ENCODE measurements at places on chromosomes 6 and 20.
A peak's percentile ranks its signal among the peaks of the same experiment; 100 is the strongest.

DNA sequence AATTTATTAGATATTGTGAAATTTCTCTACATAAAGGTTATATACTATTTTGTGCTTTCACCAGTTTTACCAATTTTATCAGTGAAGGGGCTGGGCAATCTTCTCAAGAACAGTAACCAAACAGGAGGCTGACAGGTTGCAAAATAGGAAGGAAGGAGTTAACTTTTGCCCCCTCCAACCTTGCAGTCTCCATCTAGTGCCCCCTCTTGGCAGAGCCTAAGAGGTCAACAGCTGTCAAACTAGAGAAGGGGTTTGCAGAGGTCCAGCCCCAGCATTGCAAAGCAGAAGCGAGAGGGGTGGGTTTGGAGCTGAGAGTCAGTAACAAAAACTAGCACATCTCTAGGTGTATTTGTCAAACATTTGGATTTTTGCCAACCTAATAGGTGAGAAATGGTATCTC, 391.0 kb downstream of the CDC5L start:
- no peak for DNase-seq

GRCh38 chr6:35736253-35736894, 458 bp upstream of the ARMC12 start:
- DNase-seq, result peak; percentile 71

DNA sequence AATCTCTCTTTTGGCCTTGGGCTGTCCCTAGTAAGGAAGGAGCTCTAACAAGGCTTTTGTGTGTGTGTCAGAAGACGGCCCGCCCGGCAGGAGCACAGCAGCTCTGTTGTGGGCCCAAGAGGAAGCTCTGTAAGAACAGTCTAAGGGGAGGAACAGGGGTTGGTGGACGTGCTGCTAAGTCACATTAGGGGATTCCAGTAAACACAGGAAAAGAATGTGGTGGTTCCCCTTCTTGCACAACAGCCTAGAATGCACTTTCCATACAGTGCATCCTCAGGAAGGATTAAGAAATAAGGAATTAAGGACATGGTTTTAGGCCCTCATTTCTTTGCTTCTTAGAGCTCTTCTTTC, 114.5 kb downstream of the RNF144B start:
- DNase-seq, result no peak

GRCh38 chr6:96276305-96276704, 245.3 kb upstream of the UFL1 start:
- DNase-seq, result no peak

GRCh38 chr6:14121936-14122344, 4.4 kb downstream of the CD83 start:
- DNase-seq, result no peak

DNA sequence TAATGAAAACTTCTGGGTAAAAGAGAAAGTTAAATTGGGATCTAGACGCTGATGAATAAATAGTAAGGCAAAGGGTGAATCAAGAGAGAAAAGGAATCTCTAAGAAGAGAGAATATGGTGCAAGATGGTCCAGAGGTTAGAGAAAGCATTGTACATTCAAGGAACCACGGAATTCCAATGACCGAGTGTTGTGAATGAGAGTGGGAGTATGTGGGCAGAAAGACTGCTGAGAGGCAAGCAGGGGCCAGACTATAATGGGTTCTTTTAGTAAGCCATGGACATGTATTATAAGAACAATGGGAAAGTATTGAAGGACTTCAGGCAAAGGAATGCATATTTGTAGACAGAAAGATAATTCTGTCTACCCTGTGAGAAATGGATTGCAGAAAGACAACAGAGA, 45.2 kb downstream of the SPTLC3 start:
- no peak for DNase-seq

DNA sequence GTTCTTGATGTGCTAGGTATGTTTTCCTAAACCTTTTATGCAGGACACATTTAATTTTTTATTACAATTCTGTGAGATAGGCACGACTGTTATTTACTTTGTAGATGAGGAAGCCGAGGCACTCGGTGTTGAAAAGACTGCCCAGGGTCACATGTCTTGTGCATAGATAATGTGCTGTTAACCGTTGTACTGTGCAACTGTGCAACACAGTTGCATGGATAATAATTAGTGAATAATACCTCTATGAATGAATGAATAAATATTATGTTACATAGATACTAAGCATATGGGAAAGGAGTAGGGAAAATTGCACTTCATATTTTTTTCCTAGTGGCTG, 60.3 kb upstream of the DEK start:
- DNase-seq, result no peak

DNA sequence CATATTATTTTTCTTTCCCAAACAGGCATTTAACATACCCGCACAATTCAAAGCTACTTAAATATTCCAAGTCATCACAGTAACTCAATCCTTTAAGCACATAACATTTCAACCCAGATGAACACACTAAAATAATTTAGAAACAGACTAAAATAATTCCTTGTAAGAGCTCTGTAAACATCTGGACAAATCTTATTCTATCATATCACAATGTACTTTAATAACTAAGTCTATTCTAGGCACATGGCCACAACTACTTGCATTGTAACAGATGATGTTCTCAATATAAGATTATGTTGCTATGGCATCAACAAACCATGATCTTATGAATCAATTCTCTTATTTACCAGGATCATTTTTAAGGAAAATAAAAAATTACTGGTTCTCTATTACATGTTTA, 123.2 kb upstream of the THEMIS start:
- no peak for DNase-seq

DNA sequence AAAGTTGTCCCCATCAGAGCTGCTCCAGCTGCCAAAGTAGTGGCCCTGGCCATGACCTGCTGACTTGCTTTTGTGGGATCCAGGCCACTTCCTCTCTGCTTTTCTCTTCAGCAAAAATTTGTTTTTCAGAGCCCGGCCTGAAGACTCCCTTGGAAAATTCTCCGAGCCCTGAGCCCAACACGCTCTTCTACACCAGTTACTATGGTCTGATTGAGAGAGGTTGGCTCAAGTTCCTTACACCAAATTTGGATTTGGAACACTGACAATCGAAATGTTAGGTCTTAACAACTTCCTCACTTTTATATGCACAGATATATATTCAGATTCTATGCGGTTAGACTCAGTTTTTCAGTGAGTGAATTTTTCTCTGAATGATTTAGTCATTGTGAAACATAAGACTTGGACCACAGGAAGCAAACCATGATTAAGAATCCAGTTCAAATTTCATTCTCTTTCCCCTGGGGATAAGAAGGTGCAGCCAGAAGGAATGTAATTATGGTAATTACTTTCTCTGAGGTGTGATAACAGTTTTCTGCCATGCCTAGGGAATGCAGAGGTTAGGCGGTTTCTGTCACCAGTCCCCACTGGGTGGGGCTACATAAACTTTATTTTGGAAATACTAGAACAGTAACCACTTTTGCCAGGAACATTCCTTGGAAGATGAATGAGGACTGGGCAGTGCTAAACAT, 365.2 kb downstream of the SYNE1 start:
- DNase-seq, result peak; percentile 64

GRCh38 chr6:87702589-87702945, 534 bp upstream of the AKIRIN2 start:
- no peak for DNase-seq

DNA sequence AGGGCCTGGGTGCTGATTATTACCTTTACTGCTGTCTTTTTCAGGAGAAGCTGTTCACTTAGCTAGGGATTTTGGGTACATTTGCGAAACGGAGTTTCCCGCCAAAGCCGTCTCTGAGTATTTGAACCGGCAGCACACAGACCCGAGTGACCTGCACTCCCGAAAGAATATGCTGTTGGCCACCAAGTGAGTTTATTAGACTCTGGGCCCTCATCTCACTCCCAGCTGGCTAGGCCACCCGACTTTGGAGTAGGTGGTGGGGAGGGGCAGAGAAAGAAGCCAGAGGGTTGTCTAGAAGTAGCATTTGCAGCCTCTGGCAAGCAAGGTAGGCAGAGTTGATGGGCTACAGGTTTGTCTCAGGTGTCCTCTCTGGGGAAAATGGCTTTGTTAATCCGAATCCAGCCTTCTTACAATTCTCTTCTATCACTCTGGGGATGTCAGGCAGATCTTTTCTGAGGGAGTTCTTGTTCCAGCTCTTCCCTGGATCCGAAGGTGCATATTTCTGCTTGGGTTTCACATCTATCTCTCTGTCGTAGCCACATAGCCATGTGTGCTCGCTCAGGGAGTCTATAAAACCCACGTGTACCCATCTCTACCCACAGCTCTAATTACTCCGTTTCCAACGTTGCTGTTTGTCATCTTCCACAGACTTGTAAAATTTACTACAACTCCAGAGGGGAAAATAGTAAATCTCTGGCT, 21.6 kb downstream of the TFAP2B start:
- no peak for DNase-seq

DNA sequence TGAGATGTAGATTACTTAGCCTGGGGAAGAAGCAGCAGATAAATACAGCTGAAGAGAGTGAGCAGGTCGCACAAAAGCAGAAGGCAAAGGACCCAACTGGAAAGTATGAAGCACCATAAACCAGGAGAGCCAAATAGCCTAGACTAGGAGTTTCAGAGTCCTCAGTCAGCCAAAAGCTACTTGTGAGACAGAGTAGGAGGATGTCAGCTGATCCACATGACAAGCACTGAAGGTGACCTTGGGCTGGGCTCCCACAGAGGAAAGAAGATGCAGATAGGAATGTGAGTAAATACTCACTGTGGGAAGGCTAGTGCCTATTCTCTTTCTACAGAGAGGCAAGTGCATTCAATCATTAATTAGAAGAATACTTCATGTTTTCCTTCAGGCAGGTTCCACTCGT, 274.0 kb upstream of the POU3F2 start:
- DNase-seq, result no peak

DNA sequence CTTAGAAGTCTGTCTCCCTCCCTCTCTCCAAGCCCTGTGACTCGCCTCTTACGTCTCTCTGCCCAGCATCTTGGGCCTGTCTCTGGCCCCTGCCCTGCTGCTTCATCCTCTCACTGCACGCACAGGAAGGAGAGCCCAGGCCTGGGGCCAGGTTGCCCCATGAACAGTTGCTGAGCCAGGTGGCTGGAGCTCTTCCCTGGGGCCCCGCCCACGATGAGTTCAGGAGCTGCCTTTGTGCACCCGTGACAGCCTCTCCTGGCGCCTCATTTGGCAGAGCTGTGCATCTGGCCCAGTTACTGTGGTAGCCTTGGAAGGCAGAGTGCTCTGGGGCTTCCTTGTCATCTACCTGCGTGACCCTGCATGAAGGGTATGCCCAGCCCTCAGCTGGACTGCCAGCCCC, 44.5 kb downstream of the SLC52A3 start:
- DNase-seq, result no peak

- DNase-seq, result no peak
Observed at GRCh38 chr20:53133125-53133524, 161.0 kb downstream of the TSHZ2 start.

GRCh38 chr6:20669571-20670314, 135.5 kb downstream of the CDKAL1 start:
- no peak for DNase-seq

GRCh38 chr20:51188941-51189340, 166.0 kb upstream of the KCNG1 start:
- DNase-seq, result no peak

- no peak for DNase-seq
Observed at GRCh38 chr6:34242252-34243130, 5.8 kb downstream of the HMGA1 start.

DNA sequence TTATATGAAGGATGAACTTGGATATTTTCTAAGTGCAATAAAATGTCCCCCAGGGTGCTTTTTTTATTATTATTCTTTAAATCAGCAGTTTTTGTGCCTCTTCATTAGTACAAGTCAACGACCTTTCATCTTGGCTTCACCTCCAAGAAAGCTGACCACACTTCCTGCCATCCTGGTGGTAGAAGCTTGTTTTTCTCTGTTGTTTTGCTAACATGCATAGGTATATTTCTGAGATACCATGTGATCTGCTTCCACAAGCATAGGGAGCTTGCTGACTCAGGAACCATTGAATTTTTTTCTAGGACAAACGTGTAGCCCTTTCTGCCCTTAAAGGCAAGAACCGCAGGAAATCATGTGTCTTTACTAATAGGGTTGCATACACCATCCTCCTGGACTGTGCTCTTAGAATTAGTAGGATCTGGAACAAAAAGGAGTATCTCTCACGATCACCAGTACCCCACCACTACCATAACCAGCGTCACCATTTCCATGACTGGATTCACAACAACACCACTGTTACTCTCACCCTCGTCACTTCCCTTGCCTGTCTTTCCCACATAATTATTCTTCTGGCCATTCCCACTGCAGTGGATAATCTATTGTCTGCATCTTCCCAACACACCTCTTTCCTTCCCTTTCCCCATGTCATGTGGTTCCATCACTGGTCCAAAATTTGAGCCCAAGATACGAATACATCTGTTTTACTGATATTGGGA, 207.1 kb downstream of the MAFB start:
- no peak for DNase-seq

GRCh38 chr6:132122176-132122575, 171.0 kb upstream of the CCN2 start:
- no peak for DNase-seq

DNA sequence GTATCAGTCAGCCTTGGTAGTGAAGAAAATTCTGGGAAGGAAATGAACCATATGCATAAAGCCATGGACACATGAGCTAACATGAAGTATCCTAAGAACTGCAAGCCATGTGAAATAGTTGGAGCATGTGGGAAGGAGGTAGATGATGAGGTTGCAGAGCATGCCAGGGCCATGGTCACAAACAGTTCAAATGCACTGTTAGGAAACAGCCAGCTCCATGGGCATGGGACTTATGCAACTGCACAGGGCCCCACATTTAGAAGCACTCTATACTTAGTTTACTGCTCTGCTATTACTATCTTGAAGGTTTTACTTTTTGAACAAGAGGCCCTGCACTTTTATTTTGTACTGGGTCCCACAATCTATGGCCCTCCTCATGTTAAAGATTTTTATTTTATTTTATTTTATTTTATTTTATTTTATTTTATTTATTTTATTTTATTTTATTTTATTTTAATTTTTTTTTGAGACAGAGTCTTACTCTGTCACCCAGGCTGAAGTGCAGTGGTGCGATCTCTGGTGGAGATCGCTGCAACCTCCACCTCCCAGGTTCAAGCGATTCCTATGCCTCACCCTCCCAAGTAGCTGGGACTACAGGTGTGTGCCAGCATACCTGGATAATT, 169.1 kb downstream of the IBTK start:
- no peak for DNase-seq

GRCh38 chr6:5712349-5713215, 294.1 kb downstream of the NRN1 start:
- no peak for DNase-seq

DNA sequence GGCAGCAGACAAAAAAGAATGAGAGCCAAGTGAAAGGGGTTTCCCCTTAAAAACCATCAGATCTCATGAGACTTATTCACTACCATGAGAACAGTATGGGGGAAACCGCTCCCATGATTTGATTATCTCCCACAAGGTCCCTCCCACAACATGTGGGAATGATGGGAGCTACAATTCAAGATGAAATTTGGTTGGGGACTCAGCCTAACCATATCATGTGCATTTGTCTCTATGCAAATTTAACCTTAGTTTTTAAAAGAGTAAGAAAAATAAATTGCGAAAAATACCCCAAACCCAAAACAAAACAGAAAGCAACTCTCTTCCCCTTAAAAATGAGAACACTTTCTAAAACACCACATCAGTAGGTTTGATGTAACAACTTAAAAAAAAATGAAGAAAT, 22.6 kb upstream of the GPR6 start:
- DNase-seq, result no peak
